ENCODE measurements at places on chromosomes 11 and 22.

DNA sequence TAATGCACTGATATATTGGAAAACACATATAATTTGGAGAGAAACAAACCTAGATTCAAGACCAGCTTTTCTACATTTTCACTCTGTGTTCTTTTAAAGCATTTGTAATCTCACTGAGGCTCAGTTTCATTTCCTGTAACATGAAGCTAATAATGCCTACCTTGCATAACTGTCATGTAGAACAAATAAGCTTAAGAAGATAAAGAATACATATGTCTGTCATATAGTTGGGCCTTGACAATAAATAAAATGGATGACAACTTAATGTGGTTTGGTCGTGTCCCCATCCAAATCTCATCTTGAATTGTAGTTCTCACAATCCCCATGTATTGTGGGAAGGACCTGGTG lies 35.2 kb upstream of the FIBIN start:
- DNase-seq, result no peak

GRCh38 chr11:121570453-121570852 lies 117.7 kb upstream of the SORL1-AS1 start:
- no peak for DNase-seq

- DNase-seq, result no peak
These were observed 32.8 kb downstream of the CELSR1 start for GRCh38 chr22:46504584-46504983.

DNA sequence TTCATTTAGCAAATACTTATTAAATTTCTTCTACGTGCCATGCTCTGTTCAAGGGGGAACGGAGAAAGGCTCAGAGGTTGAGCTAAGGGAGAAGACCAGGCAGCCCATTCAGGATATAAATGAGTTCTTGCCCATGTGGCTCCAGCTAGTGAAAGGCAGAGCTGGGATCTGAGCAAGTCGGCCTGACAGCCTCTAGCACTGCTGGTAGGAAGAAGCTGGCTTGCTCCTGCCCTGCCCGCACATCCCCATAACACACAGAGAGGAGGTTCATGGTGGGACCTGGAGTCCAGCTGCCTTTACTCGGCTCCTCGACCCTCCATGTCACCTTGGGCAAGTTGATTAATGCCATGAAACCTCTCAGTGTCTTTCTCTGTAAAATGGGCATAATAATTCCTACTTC lies 2.0 kb downstream of the SLC15A3 start:
- no peak for DNase-seq

GRCh38 chr11:18749681-18750319 lies 23.8 kb upstream of the IGSF22 start:
- no peak for DNase-seq

- DNase-seq, result no peak
These were observed 48.8 kb downstream of the ARHGAP32 start for GRCh38 chr11:129143335-129143734.

- peak; percentile 86 for DNase-seq
These were observed 557 bp downstream of the RANGAP1 start for GRCh38 chr22:41285441-41285819.

DNA sequence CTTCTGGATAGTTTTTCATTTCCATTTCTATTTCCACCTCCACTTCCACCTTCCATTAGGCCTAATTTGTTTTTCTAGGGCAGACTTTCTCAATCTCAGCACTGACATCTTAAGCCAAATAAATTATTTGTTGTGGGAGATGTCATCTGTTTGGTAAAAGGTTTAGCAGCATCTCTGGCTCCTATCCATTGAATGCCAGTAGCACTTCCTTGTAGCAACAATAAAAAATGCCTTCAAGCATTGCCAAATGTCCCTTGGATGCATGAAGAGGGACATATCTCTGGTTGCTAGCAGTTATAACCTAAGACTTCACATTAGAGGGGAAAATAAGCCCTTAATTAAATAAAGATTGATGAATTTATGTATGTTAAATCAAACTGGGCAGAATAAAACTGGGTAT lies 1.9 kb downstream of the OR52A5 start:
- DNase-seq, result no peak

- peak; percentile 21 for DNase-seq
These were observed 21.5 kb downstream of the LRP4 start for GRCh38 chr11:46896719-46897406.

GRCh38 chr11:112156956-112157766 lies 6.7 kb downstream of the IL18 start:
- no peak for DNase-seq

GRCh38 chr22:45975164-45976161 lies 1.5 kb downstream of the WNT7B start:
- DNase-seq, result no peak

DNA sequence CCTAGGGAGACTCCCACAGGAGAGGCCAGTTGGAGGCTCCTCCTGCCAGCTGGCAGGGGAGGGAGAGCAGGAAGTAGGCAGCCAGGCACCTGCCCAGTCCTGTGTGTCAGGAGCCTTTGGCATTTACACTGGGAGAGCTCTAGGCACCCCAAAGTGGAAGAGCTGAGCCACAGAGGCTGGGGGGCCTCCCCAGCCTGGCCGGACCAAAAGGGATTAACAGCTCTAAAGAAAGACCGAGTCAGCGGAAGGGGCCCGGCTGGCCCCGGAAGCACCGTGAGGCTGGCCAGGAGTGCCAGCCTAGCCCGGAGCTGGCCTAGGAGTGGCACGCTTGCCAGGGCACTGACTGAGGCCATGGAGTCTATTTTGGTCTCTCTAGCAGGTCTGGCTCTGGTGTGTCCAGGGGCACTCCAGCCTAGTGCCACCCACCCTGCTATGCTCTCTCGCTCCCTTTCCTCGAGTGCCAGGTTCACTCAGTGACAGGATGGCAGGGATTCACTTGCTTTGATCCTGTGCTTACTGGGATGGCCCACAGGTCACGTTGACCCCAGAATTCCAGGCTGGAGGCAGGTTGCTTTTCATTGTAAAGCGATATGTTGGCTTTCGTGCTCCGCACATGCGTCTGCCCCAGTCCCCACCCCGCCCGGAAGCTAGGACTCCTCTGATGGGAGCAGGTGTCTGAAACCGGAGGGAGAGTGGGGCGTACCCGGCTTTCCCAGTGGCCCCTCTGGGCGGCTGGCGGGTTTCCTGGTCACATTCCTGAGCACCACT lies 3.3 kb upstream of the KMT5B start:
- DNase-seq, result no peak

GRCh38 chr11:119592642-119593041 lies 136.4 kb downstream of the NECTIN1 start:
- DNase-seq, result no peak

GRCh38 chr11:12474871-12475270 lies 97.5 kb downstream of the PARVA start:
- no peak for DNase-seq

- no peak for DNase-seq
These were observed 21.2 kb upstream of the BLID start for GRCh38 chr11:122137078-122137793.

- no peak for DNase-seq
These were observed 32.4 kb downstream of the AP2A2 start for GRCh38 chr11:958101-958500.

GRCh38 chr22:50732681-50733080 lies 5.3 kb upstream of the ACR start:
- DNase-seq, result no peak

DNA sequence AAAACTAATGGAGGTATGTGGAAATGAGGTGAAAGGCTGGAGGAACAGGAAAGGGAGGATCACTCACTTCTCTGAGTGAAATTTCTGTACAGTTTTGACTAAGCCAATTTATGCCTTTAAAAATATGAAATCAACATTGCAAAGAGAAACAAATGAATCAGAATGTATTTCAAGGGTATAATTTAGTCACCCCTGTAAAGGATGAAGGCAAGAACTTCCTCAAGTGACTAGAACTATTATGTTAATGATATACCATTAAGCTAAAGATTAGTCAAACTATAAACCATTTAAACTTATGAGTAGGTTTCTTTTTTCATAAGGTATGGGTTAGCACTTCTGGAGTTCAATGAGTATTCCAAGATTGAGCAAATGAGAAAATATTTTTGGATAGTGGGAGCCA lies 184.5 kb upstream of the CHORDC1 start:
- no peak for DNase-seq

DNA sequence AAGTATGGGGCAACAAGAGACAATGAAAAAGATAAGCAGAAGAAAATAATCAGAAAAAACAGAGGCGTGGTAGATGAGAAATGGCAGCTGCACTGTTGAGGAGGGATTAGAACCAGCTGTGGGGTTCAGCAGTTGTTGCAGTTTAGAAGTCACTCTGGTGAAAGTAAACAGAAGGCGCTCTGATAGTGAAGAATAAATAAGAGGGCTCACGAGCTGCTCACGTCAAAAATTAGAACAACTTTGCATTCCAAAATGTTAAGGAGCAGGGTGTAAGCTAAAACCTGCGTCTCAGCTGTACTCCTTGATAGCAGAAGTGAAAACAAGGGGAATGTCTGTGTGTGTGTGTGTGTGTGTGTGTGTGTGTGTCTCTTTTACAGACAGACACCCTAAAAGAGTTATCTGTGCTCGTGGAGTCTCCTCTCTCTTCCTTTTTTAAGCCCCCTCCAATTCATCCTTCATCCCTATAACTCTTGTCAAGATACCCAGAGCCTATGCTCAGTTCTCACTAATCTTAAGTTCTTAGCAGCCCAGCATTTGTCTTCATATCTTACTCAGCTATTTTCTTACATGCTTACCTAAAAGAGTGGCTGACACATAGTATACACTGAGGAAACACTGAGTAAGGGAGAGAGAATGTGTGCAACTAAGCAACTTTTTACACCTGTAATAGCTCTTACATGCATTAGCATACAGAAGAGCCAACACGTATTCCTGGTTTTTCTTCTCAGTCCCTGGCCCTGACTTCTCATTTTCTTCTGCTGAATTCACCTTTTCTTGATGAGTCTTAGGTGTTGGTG lies 8.9 kb downstream of the TTC17 start:
- no peak for DNase-seq

- DNase-seq, result no peak
These were observed 1019.4 kb downstream of the BRD1 start for GRCh38 chr22:48808038-48808960.

DNA sequence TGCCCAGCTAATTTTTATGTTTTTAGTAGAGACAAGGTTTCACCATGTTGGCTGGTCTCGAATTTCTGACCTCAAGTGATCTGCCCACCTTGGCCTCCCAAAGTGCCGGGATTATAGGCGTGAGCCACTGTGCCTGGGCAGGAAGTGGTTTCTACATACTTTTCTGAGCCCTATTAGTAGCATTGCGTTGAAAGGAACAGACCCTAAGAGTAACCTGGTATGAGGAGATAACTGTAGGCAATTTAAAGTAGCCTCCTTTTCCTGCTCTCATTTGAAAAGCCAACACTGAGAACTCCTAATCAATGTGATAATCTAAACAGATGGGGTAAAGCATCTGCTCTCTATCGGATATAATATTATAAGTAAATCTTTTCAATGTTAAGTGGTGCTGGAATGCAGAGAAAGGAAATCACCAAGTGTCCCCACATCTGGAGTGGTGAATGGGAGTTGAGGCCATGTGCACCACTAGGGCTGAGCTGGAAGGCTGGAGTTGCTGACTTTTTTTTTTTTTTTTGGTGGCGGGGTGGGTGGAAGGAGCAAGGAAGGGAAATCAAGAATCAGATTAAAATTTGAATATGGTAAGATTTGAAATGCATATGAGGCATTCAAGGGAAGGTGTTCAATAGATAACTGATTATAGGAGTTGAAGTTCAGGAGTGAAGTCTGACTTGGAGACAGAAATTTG lies 20.7 kb downstream of the PDHX start:
- DNase-seq, result no peak

GRCh38 chr11:68251765-68252164 lies 20.0 kb downstream of the C11orf24 start:
- DNase-seq, result no peak

- DNase-seq, result no peak
These were observed 132.6 kb downstream of the SHANK2 start for GRCh38 chr11:71119656-71120269.

- DNase-seq, result no peak
These were observed 22.0 kb upstream of the MS4A6A start for GRCh38 chr11:60204922-60205321.

DNA sequence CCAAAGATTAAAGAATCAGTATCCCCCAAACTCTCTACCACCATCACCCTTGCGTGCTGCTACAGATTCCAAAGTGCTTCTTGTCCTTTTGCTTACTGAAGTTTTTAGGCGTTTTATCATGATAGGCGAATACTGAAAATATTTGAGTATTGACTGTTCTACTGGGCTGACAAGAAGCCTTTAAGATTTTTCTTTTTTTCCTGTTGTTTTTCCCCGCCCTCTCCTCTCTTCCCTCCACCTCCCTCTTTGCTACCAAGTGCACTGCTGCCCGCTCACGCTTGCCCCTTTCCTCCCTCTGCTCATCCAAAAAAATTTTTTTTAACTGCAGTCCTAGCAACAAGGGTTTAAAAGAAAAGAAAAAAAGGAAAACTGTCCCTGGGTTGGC lies 679 bp downstream of the SPCS2 start:
- DNase-seq, result no peak

GRCh38 chr22:29306175-29306834 lies at the start of gene GAS2L1:
Gene GAS2L1 (plus strand): TSS chr22:29306650. CDS start chr22:29308106, 1,456 bp downstream.
- DNase-seq, result peak; percentile 39

DNA sequence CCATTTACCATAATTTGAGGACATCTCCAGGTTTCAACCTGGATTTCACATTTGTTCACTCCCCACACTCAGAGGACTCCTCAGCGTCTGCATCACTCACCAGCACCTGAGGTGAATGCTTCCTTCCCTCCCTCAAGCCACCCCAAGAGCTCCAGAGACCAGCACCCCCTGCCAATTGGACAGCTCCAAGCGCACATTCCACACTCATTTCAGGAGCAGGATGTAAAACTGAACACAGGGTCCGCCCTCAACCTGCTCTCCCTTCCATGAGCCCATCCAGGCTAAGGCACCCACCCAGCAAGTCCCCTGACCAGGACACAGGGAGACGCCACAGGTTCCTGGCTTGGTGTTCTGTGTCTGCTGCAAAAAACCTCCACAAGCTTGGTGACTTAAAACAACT lies 3.9 kb downstream of the SCGB1D1 start:
- DNase-seq, result no peak

DNA sequence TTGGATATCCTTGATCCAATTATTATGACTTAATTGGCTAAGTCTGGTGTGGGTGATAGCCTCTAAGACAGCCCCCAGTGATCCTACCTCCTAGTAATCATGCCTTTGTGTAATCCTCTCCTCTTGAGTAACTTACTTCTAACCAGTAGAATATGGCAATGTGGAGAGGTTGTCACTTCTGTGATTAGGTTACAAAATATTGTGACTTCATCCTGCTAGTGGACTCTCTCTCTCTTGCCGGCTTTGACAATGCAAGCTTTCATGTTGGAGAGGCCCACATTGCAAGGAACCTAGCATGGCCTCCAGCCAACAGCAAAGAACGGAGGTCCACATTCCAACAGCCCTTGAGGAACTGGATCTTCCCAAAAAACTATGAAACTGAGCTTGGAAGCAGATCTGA lies 19.5 kb downstream of the YPEL4 start:
- DNase-seq, result no peak

- DNase-seq, result no peak
These were observed 20.4 kb upstream of the EHF start for GRCh38 chr11:34600339-34601084.

DNA sequence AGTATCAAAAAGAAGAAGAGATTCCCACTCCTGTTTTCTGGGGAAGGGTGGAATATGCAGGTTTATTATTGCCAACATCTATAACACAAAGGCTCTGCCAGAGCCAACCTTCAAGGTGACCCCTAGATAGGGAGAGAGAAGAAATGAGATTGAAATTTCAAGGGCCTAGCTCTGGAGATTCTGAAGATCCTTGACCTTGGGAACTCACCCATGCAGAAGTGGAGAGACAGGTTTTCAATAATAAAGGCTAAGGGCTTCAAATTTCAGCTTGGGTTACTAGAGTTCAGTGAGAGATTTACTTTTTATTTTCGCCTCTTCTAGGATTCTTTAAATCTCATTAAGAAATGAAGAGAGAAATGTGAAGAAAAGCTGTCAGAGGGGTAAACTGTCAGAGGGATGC lies 98.4 kb downstream of the CD44 start:
- no peak for DNase-seq
